ENCODE measurements at places on chromosomes 6 and 20.
A peak's percentile ranks its signal among the peaks of the same experiment; 100 is the strongest.

DNA sequence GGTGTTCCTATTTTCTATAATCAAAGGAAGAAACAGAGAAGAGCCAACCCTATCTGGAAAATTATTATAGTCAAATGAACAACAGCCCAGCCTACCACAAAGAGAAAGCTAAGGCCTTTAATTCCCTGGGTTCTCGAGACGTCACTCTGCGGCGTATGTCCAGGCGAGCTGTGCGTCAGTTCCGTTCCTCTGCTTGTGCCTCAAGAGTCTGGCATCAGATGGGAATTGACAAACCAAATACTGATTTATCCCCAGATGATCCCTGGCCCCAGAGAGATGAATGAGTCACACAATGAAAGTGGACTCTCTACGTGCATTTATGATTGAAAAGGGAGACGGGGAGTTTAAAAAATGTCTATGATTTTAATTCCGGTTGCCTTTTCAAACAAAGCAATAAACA lies 151.6 kb upstream of the PDE10A start:
- no peak for DNase-seq

DNA sequence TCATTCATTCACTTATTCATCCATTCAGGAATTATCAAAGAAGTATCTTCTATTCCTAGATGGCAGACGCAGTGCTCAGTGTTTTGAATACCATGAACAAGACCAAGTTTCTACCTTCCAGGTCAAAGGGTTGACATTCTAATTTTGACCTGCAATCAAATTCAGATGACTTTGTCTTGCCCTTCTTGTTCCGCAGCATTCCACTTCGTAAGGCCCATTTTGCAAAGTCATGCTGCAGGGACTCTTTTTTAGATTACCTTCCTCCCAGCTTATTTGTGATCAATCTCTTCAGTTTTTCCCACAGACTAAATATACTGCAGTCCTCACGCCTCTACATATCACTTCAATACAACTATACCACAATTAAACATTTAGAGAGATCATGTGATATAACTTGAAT lies 7.1 kb upstream of the TAAR1 start:
- DNase-seq, result no peak

- no peak for DNase-seq
Observed at GRCh38 chr6:138044458-138044857, 62.8 kb downstream of the PERP start.

DNA sequence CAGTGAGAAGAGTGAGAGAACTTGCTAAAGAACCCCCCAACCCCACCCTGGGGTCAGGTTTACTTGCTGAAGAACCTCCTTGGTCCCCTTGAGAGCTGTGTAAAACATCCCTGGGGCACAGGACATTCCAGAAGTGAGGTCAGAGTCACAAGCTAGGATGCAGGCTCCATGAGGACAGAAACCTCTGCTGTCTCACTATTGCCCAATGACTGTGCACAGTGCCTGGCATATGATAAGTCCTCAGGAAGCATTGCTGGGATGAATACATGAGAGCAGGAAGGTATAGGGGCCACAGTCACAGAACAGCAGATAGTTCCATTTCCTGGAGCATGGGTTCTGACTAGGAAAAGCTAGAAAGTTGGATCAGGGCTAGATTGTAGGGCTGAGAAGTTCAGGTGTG lies 18.4 kb downstream of the NT5E start:
- no peak for DNase-seq

- DNase-seq, result peak; percentile 18
Observed at GRCh38 chr6:73394577-73395354, at the start of gene DDX43. Gene DDX43, plus strand, starts transcription at chr6:73394828. Its CDS starts 78 bp downstream, at chr6:73394906.

DNA sequence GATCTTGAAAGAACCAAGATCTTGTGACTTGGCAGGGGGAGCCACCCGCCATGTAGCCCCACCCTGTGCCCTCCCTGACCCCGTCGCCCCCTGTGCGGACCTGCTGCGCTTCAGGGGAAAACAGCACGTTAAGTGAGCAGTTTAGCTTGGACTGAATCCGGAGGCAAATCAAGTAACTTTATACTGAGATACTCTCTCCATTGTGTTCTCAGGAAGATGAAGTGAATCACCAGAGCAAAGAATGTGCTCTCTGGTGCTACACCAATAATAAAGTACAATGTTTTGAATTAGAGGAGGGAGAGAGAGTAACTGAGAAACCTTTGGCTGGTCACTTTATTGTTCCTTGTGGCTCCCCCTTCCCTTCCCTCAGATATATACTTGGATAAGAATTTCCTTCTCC lies 83.4 kb downstream of the TXNDC5 start:
- DNase-seq, result no peak

- DNase-seq, result no peak
Observed at GRCh38 chr6:154592199-154592860, 81.8 kb upstream of the CNKSR3 start.

DNA sequence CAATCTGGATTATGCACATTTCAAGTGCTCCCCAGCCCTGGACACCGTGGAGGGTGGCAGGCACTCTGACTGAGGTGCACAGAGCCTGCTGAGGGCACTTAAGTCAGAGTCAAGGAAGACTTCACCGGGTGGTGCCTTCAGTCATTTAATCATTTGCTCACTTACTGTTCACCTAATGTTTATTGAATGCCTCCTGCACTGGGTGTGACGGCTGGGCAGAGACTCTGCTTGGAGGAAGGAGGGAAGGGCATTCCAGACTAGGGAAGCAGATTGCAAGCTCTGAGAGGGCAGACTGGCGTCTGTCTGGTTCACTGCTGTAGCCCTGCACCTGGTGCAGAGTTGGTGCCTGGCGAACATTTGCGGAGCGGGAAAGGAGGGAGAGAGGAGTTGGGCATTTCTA lies 54.2 kb upstream of the FAM83D start:
- DNase-seq, result no peak

DNA sequence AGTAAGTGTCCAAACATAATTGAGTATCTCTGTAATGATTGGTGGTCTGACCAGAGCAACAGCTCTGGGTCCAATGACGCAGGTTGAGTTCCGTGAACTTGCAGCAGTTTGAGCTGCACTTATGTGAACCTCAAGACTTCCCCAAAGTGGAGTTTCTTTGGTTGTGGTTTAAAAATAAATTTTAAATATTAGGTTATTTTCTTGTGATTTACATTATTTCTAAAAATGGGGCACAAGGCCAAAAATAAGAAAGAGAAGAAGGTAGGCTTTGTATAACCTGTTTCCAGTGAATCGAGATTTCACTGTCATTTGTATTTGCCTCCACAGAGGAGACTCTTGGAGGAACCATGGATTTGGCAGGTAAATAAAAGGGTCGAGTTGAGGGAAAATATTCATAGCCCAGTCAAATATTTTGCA lies 166.4 kb upstream of the ZNF217 start:
- no peak for DNase-seq

GRCh38 chr6:110999634-111000270 lies 17.9 kb downstream of the RPF2 start:
- DNase-seq, result no peak

- no peak for DNase-seq
Observed at GRCh38 chr6:5446362-5447075, 185.2 kb downstream of the FARS2 start.

GRCh38 chr6:137705160-137706082 lies 161.6 kb upstream of the TNFAIP3 start:
- no peak for DNase-seq

DNA sequence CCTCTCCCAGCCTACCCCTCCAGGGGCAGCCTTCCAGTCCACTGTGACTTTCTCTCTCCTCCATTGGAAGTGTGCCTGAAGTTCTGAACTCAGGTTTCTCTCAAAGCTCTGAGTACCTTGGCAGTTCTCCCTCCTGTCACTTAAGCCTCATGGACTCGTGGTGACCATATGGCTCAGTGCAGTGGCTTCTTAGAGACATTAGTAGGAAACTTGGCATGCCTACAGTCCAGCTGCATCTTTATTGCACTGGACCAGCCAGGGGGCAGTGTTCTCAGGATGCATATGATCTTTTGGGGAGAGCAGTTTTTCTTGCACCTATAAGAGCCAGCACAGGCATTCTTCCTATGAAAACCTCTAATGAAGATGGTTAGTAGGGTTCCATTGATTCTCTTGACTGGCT lies 47.5 kb upstream of the KCNK16 start:
- no peak for DNase-seq

GRCh38 chr6:42088101-42088591 lies 37.8 kb downstream of the TAF8 start:
- no peak for DNase-seq

DNA sequence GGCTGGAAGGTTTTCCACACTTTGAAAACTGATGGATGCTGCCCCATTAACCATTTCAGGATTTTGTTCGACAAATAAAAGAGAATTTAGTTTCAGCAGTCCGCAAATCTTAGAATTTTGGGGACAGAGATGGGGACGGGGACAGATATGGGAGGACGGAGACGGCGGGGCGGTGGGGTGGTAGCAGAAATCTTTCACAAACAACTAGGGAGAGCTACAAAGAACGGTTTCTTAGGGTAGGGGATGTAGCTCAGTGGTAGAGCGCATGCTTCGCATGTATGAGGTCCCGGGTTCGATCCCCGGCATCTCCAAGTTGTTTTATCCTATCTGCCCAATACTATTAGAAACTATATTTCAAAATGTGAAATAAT lies 15.1 kb downstream of the HMGN4 start:
- no peak for DNase-seq

DNA sequence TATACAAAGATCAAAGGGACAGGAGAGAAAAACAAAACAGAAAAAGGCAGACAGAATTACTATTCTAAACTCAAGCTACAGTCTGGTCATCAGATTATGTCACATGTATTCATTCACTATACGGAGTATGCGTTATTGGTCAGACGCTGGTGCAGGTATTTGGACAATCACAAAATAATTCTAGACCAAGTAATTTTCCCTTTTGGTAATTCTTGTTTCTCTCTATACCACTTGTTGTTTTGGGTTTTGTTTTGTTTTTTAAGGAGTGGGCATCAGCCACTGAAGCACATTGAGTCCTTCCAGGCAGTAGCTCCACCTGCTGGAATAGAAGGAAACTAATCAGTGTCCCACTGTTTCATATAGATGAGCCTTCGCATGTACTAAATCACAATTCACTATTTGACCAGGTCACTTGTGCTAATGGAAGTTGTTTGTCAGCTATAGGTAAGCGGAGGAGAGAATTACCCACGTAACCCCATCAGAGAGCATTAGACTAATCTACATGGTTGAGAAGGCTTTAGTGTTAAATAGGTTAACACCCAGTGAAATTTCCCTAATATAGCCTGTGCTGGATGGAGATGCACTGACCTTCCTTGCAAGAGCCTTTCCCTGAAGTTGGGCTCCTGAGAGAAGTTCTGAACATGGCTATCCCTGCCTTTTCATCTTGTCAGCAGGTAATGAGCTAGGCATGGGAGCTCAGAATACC lies 77.9 kb downstream of the TNFAIP3 start:
- no peak for DNase-seq

GRCh38 chr20:5072756-5073659 lies 46.8 kb downstream of the PCNA start:
- peak; percentile 40 for DNase-seq

DNA sequence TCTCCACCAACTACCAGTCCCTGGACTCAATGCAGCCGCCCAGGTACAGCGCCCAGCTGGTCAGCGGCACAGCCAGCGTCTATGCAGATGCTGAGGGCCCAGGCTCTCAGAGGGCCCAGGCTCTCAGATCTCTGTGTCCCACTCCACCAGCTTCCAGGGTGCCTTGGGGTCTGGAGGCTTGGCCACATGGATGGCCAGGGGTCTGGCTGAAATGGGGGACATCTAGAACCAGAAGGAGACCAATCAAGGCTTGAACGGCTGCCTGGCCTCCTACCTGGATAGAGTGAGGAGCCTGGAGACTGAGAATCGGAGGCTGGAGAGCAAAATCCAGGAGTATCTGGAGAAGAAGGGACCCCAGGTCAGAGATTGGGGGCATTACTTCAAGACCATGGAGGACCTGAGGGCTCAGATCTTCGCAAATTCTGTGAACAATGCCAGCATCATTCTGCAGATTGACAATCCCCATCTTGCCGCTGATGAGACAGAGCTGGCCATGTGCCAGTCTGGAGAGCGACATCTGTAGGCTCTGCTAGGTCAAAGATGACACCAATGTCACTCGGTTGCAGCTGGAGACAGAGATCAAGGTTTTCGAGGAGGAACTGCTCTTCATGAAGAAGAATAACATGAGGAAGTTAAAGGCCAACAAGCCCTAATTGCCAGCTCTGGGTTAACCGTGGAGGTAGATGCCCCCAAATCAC lies 44.1 kb upstream of the GRM4 start:
- no peak for DNase-seq

- DNase-seq, result no peak
Observed at GRCh38 chr6:23977706-23978105, 148.3 kb upstream of the NRSN1 start.

DNA sequence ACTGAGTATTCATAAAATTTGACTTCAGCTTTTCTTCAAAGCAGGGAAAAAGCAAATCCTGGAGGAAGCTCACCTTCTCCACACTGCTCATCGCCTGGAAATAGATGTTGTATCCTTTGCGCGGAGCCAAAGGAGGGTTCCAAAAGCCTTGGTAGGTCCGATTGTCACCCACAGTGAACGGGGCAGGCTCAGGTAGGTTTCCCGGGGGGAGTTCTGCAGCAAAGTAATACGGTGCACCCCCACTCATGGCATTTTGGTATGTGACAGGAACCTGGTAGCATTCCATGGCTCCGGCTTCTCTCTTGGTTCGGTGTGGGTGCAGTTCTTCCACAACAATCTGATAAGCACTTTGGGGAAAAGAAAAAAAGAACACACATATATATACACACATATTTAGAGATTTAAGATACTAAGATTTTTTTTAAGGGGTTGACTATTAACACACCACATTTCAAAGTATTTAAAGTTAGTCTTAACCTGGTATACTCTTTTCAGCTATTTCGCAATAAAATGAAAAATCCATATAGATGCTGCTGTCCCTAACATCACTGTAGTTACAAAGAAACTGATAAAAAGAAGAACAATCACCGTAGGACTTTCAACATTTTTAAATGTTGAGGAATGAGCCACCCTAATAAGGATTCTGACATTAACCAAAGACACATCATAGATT lies 166.7 kb upstream of the THEMIS start:
- DNase-seq, result no peak

DNA sequence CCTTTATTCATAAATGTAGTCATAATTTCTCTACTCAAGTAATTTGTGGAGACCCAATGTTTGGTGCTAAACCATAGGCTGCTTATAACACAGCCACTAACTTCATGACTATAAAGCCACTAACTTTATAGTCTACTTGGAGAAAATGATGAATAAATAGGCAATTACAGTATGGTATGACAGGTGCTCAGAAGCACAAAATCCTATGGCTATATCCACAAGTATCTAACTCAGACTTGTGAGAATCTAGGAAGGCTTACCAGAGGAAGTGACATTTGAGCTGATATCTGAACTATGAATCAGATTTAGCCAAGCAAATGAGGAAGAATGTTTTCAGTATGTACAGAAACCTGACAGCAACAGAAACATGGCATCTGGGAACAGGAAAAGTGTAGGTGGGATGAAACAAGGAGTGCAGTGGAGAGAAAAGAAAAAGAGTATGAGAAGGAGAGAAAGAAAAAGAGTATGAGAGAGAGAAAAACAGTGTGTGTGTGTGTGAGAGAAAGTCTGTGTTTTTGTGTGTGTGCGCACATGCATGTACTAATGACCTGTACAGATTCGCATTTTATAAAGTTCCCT lies 59.9 kb downstream of the REV3L start:
- no peak for DNase-seq

GRCh38 chr20:37414224-37415035 lies 68.5 kb downstream of the SRC start:
- no peak for DNase-seq

Measured in AG09319 (cell line).